ENCODE measurements at places on chromosomes 6 and 20. TPM values are rescaled to one million over a fixed set of nuclear protein-coding genes. Genes with fewer than 3 reads are reported as not detected.

- H3K4me1 ChIP-seq: peaks cover 6% of the 10 kb centered on the region
- peaks cover 33% of the 10 kb centered on the region for H3K36me3 ChIP-seq
- DNase-seq: no peak
- no peaks in the 10 kb centered on the region for H3K27me3 ChIP-seq
These were observed 35.8 kb downstream of the PHIP start for GRCh38 chr6:79042088-79042798.

DNMT3B gene
- total RNA-seq: 148 TPM

DNA sequence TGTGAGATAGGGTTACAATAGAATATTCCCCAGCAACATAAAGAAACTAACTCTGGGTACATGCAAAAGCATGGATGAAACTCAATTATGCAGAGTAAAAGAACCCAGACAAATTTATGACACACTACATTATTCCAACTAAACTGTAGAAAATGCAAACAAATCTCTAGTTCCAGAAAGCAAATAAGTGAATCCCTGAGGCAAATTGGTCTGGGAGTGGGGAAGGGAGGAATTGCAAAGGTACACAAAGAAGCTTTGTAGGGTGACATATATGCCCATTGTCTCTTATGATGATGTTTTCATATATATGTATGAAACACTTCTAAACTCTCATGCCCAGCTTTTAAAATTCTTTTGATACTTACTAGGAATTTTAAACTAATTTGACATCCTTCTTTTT lies 266.0 kb downstream of the CDKAL1 start:
- H3K27me3 ChIP-seq: no peaks in the 10 kb centered on the region
- no peak overlapping the region for H3K27ac ChIP-seq
- H3K4me3 ChIP-seq: no peak overlapping the region
- H3K4me1 ChIP-seq: no peaks in the 10 kb centered on the region

- H3K27ac ChIP-seq: no peak overlapping the region
- no peaks in the 10 kb centered on the region for H3K36me3 ChIP-seq
- no peak for DNase-seq
- no peak overlapping the region for H3K4me3 ChIP-seq
These were observed 66.9 kb downstream of the BLOC1S5 start for GRCh38 chr6:7997286-7997685.

- no peaks in the 10 kb centered on the region for H3K27me3 ChIP-seq
- no peak overlapping the region for H3K4me3 ChIP-seq
- no peaks in the 10 kb centered on the region for H3K36me3 ChIP-seq
- DNase-seq: no peak
- no peak overlapping the region for H3K27ac ChIP-seq
These were observed 18.6 kb downstream of the ADGRF1 start for GRCh38 chr6:47023573-47023972.

DNA sequence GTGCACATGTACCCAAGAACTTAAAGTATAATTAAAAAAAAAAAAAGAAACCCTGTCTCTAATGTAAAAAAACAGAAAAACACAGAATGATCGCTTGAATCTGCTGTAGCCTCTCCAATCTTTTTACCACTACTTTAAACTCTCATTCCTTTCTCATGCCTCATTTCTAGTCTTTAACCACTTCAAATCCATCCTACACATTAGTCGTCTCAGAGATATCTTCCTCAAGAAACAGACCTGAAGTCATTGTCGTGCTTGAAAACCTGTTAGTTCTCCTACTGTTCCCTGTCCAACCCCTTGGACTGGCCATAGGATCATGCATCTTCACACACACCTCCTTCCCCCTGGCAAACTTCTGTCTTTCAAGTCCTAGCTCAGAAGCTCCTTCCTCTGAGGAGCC lies 112.1 kb upstream of the BCLAF1 start:
- DNase-seq: no peak
- H3K4me1 ChIP-seq: no peaks in the 10 kb centered on the region
- H3K27ac ChIP-seq: no peak overlapping the region
- no peak overlapping the region for H3K4me3 ChIP-seq
- H3K27me3 ChIP-seq: no peaks in the 10 kb centered on the region
- no peaks in the 10 kb centered on the region for H3K36me3 ChIP-seq

DNA sequence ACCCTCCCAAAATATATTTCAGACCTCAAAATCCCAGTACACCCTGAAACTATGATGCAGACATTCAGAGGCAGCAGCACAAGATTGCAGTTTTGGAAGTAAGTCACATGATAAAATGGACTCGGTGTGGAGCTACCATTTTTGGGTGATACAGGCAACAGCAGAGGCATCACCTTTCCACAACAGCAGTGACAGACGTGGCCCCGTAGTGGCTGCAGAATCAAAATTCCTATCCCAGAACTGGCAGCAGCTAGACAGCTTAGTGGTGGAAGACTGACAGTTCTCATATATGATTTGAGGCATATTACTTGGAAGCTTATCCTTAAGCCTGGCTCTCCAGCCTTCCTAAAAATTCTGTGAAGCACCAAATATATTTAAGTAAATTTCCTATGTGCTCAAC lies 19.9 kb downstream of the PLN start:
- no peaks in the 10 kb centered on the region for H3K27me3 ChIP-seq
- H3K4me3 ChIP-seq: no peak overlapping the region
- DNase-seq: no peak
- H3K27ac ChIP-seq: no peak overlapping the region

DNA sequence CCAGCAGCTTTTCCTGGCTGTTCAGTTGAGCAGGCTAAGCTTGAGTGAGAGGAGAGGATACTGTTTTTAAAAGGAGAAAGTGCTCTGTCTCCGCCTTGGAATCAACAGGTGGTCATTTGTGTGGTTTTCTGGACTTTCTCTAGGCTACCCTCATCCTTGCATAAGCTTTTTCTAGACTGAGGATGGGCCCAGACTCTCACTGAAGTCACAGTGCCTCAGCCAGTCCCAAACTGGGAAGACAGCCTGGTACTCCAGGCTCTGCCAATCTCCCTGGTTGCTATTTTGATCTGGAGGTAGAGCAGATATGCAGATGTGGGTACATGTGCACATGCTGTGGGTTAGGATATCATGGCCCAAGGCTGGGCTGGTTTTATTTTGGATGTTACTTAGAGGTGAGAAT lies 7.0 kb downstream of the SCUBE3 start:
- H3K27ac ChIP-seq: no peak overlapping the region
- H3K36me3 ChIP-seq: no peaks in the 10 kb centered on the region
- H3K27me3 ChIP-seq: no peaks in the 10 kb centered on the region
- DNase-seq: no peak
- no peak overlapping the region for H3K4me3 ChIP-seq

ABT1 gene
- 13.1 TPM for total RNA-seq

HMGCLL1 gene
- total RNA-seq: 5.0 TPM

TSHZ2 gene
- total RNA-seq: 3.9 TPM

RAET1L gene
- not detected for total RNA-seq

GRCh38 chr6:4274382-4275082 lies 139.2 kb upstream of the ECI2 start:
- DNase-seq: no peak
- H3K4me3 ChIP-seq: no peak overlapping the region
- H3K27ac ChIP-seq: no peak overlapping the region

CDH4 gene
- 6.5 TPM for total RNA-seq

SCUBE3 gene
- 11.4 TPM for total RNA-seq

DNA sequence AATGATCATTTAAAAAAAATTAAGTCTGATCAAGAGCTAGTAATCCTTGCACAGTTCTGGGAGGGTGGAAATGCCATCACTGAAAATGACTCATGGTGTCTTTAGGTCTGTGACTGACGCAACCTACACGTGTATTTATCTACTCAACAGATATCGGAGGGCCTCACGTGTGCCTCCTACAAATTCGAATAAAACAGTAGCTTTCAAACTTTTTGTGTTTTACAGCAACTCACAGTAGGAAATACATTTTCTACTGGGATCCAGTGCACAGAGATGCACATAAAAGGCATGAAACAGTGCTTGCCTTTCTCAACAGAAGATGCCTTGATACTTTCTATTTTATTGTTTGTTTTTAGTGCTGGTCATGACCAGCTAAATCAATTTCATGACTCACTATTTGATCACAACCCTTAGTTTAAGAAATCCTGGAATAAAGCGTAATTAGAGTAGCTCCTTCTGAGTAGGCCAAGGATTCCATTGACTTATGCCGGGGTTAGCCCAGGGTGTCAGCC lies 210.0 kb upstream of the SNX9 start:
- no peak for DNase-seq
- H3K4me1 ChIP-seq: peaks cover 3% of the 10 kb centered on the region
- H3K27ac ChIP-seq: no peak overlapping the region
- no peaks in the 10 kb centered on the region for H3K36me3 ChIP-seq
- no peaks in the 10 kb centered on the region for H3K27me3 ChIP-seq
- no peak overlapping the region for H3K4me3 ChIP-seq

NKX2-4 gene
- not detected for total RNA-seq

- H3K4me1 ChIP-seq: no peaks in the 10 kb centered on the region
- no peak for DNase-seq
- H3K27ac ChIP-seq: no peak overlapping the region
These were observed 831 bp upstream of the SIRPB2 start for GRCh38 chr20:1491860-1492642.

DNA sequence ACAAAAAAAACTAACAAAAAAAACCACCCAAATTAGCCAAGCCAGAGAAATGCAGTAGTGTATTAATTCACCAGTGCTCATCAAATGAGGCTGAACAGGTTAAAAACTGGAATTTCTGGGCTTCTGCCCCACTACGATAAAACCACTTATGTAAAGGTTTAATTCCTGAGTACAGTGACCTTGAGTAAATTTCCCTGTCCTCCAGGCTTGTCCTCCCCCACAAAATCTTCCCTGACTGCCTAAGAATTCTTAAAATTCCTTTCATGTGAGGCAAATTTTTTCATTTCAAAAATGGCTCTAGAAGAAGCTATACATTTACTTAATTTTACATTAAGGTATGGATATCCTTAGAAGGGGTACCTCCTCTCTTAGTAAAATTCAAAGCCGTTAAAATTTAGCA lies 80.1 kb upstream of the ID4 start:
- no peak overlapping the region for H3K4me3 ChIP-seq
- no peak overlapping the region for H3K27ac ChIP-seq
- H3K36me3 ChIP-seq: no peaks in the 10 kb centered on the region
- no peak for DNase-seq

- H3K4me3 ChIP-seq: no peak overlapping the region
- H3K27me3 ChIP-seq: no peaks in the 10 kb centered on the region
- no peak for DNase-seq
- H3K36me3 ChIP-seq: no peaks in the 10 kb centered on the region
- H3K27ac ChIP-seq: no peak overlapping the region
- peaks cover 23% of the 10 kb centered on the region for H3K4me1 ChIP-seq
These were observed 14.9 kb downstream of the NEDD9 start for GRCh38 chr6:11217360-11218101.

DNA sequence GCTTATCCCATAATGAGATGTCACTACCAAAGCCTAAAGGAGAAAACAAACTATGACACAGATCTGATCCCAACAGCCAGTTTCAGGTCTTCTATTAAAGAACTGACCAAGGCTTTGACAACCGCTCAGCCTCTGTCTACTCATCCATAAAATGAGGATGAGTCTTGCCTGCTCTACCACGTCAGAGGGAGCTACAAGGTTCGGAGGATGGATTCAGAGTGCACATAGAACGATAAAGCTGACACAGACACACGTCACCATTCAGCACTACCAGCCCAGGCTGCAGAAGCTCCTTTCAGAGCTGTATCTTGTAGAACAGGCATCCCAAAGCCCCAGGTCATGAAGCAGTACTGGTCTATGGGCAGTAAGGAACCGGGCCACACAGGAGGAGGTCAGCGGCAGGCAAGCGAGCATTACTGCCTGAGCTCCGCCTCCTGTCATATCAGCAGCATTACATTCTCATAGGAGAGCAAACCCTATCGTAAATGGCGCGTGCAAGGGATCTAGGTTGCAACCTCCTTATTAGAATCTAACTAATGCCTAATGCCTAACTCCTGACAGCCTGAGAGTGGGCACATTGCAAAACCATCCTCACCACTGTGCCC lies 25.1 kb downstream of the KIF16B start:
- no peak for DNase-seq
- peaks cover 6% of the 10 kb centered on the region for H3K4me1 ChIP-seq
- H3K4me3 ChIP-seq: no peak overlapping the region
- no peak overlapping the region for H3K27ac ChIP-seq

DNA sequence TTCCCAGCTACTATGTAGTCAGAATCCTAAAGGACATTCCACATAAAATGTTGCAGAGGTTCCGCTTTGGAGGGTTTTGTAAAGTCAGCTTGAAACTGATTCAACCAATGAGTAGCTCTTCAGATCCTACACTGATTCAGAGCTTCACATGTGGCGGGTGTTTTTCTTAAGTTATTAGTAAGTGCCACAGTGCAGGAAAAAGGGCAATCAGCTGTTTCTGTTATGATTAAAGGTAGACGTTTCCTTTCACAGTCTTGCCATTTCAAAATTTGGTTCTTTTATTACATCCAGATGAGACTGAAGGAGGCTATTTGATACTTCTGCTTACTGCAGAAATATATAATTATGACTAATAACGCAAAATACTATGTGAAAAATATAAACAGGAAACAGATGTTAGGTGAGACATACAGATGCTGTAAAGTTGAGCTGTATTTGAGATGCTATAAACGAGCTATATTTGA lies 443.9 kb downstream of the CDKAL1 start:
- H3K27ac ChIP-seq: no peak overlapping the region
- no peaks in the 10 kb centered on the region for H3K27me3 ChIP-seq
- no peak for DNase-seq
- H3K36me3 ChIP-seq: no peaks in the 10 kb centered on the region

DNA sequence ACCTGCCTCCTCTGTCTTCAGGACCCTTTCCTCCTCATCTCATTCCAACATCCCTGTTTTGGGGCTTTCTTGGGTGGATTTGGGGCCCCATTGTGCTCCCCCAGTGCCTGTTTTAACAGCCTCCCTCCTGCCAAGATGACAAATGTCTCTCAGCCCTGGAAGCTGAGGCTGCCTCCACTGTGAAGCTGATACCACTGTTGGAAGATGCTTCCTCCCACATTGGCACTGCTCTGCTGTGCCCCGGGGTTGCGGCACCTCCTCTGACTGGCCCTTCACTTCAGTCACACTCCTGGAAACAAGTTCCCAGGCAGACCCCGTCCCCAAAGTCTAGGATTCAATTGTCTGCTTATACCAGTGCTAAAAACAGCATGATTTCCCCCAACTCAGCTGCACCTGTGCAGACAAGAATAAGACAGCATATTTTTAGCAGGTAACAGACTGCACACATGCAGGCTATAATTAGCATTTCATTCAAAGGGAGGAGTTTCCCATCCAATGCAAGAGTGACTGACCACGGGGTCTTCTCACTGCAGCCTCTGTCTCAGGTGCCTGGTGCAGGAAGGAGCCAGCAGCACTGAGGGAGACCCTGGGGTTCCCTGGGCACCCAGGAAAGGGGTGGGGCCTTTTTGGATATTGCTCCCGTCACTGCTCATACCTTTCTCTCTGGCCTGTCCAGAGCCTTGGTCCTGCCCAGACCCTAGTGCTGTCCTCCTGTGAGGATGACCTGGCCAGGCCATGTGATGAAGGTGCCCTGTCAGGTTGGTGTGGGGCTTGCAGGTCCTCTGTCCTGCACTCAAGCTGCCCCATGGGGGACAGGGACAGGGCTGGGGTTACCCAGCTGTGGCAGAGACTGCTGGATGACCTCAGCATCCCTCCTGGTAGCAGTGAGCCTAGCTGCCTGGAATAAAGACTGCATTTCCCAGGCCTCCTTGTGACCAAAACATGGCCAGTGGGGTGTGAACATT lies 31.5 kb upstream of the SULF2 start:
- no peak overlapping the region for H3K27ac ChIP-seq
- no peak for DNase-seq

- no peak for DNase-seq
- H3K27me3 ChIP-seq: no peaks in the 10 kb centered on the region
- no peaks in the 10 kb centered on the region for H3K36me3 ChIP-seq
- H3K4me3 ChIP-seq: no peak overlapping the region
These were observed 39.7 kb downstream of the TGM2 start for GRCh38 chr20:38125157-38126056.

GRCh38 chr20:19431316-19431700 lies 218.9 kb downstream of the SLC24A3 start:
- H3K27me3 ChIP-seq: no peaks in the 10 kb centered on the region
- H3K4me1 ChIP-seq: peaks cover 19% of the 10 kb centered on the region
- H3K27ac ChIP-seq: no peak overlapping the region
- no peak for DNase-seq
